ENCODE measurements at places on chromosomes 3 and 15.

DNA sequence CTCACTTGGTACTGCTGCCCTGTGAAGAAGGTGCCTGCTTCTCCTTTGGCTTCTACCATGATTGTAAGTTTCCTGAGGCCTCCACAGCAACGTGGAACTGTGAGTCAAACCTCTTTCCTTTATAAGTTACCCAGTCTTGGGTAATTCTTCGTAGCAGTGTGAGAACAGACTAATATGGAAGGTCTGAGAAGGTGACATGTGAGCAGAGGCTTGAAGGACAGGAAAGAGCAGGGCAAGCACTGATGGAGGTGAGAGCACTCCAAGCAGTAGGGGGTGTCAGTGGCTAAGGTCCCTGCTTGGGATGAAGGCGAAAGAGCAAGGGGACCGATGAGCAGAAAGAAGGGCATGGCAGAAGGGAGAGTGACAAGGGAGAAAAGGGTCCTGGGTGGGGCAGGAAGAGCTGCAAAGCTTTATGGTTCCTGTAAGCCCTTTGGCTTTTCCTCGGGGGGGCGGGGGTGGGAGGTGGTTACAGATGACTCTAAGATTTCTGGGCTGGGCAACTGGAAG, 3.5 kb downstream of the EIF4E3 start:
- no peak for DNase-seq

- no peak for DNase-seq
Observed at GRCh38 chr3:64681827-64682226, 6.0 kb downstream of the ADAMTS9 start.

DNA sequence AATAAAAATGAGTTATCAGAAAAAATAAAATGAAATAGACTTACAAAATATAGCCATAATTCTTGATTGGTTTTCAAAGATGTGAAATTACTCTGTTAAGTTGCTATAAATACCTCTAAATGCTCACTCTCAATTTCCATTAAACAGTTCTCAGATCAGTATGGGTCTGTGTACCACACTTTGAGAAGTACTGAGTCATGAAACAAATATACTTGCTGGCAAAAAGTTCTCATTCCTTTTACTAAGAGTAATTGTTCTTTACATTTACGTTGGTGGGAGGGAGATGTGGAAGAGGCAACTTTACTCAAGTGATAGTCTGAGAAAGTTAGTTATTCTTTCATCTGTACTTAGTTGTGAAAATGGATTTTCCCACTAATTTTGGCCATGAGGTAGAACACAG, 96.3 kb downstream of the ZNF385D start:
- no peak for DNase-seq

DNA sequence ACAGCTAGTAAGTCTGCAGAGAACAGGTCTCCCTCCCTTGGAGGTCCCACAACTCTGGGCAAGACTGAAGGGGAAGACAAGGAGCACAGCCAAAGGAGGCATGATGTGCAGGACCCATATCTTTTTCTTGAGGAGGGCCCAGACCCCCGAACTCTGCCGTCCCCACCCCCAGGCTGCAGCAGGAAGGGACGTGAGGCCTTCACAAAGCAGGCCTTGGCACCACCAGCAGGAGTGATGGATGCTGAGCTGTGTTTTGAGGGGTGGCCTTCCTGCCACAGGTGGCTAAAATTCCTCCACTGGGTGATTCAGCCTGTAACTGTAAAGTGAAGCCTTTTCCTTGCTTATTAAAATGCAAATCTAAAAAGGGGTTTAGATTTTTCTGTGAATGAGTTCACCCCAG, 8.6 kb downstream of the PLA2G4D start:
- DNase-seq, result no peak

DNA sequence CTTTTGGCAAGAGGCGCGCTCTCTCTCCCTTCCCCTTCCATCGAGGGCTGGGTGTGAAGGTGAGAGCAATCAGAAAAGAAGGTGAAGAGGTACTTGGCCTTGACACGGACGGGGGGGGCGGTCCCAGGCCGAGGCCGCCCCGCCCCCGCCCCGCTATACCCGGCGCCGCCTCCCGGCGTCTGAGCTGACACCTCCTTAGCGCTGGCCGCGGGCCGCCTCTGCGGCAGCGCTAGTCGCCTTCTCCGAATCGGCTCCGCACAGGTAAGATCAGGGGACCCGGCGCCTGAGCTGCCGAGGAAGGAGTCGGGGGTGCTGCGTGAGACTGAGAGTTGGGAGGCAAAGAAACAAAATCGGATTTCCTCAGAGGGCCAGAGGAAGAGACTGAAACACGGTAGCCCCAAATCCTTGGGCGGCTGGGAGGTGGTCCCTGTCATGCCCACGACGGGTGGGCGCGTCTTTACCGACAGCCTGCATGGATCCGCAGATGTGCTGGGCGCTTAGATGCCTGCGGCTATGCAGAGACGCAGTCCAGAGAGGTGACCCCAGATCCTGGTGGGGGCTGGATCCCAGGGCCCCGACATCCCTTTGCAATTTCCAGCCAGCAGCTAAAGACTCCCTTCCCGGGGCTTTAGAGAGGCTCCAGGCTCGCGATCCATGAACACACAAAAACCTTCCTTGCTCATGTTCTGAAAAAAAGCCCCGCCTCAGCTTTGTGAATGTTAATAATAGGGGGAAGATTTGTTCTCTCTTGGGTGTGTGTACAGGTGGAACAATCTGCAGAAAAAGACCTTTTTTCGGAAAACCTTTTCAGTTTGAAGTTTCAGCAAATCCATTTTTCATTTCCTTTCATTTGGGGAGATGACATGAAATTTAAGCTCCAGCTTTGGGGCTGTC, at the start of gene ENTPD3:
Gene ENTPD3 (plus strand): TSS at position 184 of the 894 bp plus-strand sequence. CDS start 874 bp downstream, outside the sequence.
- no peak for DNase-seq

- peak; percentile 70 for DNase-seq
Observed at GRCh38 chr15:70376929-70377691, 279.4 kb upstream of the TLE3 start.

DNA sequence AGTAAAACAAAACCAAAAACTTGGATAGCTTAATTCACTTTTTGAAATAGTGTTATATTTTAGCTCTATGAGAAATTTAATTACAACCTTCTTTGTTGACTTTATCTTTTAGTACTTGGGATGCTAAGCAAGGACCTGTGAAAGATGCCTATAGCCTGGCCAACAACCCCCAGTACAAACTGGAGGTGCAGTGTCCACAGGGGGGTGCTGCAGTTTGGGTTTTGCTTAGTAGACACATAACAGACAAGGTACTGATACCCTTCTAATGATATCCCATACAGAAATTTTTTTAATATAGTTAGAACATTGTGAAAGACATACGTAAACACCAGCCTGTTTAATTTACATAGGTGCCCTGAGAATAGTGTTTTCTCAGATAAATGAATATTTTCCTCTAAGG, 35.3 kb downstream of the CAPN7 start:
- DNase-seq, result peak; percentile 49
